Neuronal stem cell (in vitro differentiated cells): ENCODE measurements at places on chromosomes 11 and 22.
A peak's percentile ranks its signal among the peaks of the same experiment; 100 is the strongest.

DNA sequence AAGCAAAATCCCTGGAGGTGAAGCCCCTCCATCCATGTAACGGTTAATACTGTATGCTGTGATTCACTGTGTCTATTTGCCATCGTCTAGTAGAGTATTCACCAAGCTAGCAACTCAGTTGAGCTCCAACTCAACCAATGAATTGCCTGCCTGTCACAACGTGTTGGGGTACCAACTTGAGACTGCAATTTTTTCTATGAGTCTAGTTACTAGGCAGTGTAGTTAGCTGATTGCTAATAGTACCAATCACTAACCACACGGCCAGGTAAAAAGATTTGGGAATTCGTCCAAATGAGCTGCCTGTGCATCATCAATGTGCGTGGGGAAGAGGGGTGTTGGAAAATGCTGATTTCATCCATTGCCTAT is 1.0 kb upstream of the BTG4 start:
- no peak for DNase-seq

GRCh38 chr11:44311339-44312261 is 1.7 kb upstream of the ALX4 start:
- DNase-seq: no peak

DNA sequence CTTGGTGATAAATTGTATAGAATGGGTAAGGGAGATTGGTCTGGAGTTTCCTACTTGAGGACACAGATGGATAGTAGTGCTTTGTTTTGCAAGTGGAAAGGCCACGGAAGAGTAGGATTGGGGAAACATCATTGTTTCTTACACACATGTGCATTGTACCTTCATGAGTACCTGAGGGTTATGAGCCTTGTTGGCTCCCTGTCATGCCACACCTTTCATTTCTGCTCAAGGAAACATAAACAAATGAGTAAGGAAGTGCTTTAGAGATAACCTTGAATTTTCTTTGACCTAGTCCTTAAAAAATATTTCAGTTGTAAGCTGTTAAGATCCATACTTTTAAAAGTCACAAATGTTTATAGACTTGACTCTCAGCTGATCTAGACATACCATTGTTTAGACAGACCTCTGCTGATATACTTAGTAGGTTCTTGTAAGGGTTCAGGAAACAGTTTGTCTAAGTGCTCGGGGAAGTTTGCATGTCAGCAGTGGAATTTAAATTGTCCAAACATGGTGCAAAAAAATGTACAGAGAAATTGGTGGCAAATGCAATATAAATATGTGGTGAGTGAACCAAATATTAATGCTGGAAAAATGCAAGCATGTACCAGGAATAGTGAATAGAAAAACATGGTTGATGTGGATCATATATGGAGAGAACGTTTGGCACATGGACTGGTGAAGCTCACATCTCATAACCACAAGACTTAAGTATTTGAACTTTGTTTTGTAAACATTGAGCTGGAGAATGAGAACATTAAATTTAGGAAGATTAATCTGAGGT is 40.9 kb downstream of the GAS2 start:
- DNase-seq: no peak

DNA sequence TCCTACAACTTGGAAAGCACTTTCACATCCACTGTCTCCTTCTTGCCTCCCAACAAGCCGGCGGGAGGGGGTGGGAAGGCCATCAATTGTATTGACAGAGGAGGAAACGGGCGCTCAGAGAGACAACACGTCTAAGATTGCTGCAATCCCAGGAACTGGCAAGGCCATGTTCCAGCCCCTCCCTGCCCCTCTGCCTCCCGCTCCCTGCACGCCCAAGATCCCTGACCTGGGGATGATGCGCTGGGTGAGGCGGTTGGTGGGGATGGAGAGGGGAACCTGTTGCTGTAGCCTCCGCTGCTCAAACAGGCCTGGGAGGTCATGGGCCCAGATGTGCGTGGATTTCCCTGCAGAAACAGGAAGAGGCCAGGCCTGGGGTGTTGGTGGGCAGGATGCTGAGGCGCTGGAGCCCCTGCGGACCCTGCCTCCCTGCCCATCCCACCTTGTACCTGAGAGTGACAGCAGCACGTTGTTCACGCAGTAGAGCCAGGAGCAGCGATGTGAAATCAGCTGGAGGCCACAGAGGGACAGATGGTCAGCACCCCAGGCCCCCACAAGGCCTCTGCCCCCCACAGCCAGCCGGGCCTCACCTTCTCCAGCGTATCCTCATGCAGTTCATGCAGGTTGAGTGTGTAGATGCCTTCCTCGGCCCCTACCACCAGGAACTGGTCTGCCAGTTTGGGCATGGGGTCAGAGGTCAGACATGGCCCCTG is 6.8 kb downstream of the MAP4K2 start:
- DNase-seq: no peak

DNA sequence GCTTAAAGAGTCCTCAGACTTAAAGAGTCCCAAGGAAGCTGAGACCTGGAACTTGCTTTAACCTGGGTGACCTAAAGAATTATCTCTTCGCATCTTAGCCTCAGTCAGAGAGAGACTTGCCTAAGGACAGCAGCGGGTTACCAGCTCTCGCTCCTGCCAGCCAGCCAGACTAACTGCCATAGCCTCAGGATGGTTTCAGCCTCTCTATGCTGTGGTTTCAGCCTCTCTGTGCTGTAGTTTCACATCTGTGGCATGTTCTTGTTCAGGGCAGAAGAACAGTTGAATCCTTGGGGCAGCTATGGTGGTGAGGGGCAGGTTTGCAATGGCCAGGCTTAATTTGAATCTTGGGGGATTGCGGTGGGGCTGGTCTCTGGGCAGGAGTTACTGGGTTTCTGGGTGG is 2.3 kb downstream of the FRMD8 start:
- no peak for DNase-seq

DNA sequence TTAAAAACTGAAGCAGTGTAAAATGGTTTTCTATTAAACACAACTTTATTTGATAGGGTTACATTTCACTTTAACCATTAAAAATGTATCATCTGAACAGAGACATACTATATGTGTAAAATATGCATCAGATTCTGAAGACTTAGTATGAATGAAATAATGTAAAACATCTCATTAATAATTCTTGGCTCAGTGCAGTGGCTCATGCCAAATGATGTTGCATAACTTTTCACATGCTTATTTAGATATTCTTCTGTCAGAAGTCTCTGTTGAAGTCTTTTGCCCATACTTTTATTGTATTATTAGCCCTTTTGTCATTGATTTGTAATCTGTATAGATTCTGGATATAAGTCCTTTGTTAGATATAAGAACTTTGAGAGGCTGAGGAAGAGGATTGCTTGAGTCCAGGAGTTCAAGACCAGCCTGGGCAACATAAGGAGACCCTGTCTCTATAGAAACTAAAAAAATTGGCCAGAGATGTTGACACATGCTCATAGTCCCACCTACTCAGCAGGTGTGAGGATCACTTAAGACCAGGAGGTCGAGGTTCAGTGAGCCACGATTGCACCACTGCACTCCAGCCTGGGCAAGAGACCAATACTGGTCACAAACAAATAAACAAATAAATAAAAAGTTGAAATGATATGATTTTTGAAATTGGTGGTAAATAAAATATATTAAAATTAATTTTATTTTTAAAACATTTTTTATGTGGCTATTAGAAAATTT is 73.8 kb upstream of the PARVA start:
- DNase-seq: no peak

DNA sequence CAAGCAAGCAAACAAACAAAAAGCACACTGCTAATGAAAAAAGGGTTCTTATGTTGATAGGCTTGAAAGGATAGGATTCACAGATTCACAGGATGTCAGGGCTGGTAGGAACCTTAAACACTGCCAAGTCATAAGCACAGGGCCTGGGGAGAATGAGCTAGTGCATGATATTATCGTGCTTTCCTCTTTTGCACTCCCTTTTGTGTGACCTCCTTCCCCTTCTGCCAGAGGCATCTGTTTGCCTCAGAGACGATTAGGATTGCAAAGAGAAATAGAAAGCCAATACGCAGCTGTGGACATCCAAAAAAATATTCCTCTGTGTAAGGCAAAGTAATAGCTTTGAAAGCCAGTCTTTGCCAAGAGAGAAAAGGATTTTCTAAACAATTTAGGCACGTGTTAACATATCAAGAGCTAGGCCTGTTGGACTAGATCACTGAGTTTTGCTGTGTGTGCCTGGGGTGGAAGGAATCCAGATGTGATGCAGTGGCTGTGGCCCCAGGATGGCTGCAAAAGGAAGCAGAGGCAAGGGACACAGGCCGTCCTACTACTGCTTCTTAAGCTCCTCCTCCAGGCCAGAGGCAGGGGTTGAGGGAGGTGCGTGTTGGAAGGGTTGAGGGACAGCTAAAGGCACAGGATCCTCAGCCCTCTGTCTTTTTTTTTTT is 30.6 kb downstream of the MCHR1 start:
- DNase-seq: no peak

GRCh38 chr11:82009133-82009532 is 724.5 kb downstream of the FAM181B start:
- no peak for DNase-seq

DNA sequence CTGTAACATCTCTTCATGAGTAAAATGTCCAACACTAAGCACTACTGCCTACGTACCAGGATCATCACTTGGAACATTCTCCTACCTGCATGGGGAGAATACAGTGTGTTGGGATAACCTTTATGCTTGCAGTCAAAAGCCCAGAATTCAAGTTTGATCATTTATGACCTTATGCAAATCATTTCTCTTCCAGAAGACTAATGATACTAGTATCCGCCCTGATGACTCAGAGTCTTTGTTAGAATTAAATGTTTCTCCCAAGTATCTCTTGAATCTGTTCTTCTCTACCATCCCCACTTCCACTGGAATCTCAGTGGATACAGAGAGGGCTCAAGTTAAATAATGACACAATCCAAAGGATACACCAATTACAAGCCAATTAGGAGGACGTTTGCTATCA is 12.4 kb downstream of the MAJIN start:
- DNase-seq: no peak

GRCh38 chr11:125953401-125953935 is 7.6 kb downstream of the VSIG10L2 start:
- no peak for DNase-seq

- DNase-seq: peak; percentile 56
Measured at GRCh38 chr22:43110444-43110926, at the start of gene BIK. BIK (plus strand) TSS chr22:43110750; CDS start chr22:43124023, 13,273 bp downstream.

DNA sequence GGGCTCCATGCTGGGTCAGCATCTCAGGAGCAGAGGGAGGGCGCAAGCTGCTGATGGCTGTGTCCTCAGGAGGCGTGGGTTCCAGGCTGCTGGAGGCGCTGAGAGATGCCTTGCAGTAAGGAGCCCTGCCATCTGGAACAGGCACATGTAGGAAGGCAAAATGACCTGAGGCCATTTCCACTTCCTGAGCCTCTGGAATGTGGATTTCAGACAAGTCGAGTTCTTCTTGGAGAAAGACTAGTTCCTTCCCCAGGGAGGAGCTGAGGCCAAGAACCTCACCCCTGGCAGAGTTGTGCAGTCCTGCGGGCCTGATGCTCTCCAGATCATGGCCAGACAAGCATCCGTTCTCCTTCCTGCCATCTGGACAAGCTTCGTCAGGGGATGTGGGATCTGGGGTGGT is 19.3 kb downstream of the HPS4 start:
- no peak for DNase-seq

GRCh38 chr11:108959105-108959761 is 294.4 kb downstream of the DDX10 start:
- DNase-seq: no peak

DNA sequence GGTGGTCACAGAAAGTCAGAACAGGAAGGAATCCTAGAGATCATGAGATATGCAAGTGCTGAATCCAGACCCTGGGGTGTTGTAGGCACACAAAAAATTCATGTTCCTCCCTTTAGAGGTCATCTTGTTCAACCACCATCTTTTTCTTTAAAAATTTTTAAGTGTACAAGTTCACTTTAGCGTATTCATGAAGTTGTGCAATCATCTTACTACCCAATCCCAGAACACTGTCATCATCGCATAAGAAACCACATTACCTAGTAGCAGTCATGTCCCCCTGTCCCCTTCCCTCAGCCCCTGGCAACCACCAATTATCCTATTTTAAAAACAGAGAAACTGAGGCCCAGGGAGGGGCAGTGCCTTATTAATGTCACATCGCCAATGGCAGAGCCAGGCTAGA is 20.3 kb upstream of the WNT11 start:
- DNase-seq: no peak

DNA sequence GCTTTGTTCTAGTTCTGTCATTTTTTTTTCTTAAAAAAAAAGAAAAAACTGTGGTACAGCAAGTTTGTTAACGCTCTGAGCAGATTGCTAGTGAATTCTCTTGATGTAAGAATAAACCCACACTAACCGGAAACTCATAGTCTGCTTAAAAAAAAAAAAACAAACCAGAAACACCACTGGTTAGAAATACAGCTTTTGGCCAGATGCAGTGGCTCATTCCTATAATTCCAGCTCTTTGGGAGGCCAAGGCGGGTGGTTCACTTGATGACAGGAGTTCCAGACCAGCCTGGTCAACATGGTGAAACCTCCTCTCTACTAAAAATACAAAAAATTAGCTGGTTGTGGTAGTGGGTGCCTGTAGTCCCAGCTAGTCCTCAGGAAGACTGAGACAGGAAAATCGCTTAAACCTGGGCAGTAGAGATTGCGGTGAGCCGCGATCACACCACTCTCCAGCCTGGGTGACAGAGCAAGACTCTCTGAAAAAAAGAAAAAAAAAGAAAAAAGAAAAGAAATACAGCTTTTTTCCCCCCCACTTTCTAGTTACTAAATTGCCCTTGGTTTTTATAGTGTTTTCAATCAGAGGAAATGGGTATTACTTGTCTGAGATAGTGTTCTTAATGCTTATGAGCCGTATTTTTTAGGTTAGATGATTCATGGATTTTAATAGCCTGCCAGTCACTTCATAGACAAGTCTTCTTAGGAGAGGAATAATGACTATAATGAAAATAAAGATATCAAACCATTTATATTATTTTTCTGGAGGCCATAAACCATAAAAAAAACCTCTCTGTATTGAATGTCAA is 222.8 kb downstream of the DDX10 start:
- no peak for DNase-seq

DNA sequence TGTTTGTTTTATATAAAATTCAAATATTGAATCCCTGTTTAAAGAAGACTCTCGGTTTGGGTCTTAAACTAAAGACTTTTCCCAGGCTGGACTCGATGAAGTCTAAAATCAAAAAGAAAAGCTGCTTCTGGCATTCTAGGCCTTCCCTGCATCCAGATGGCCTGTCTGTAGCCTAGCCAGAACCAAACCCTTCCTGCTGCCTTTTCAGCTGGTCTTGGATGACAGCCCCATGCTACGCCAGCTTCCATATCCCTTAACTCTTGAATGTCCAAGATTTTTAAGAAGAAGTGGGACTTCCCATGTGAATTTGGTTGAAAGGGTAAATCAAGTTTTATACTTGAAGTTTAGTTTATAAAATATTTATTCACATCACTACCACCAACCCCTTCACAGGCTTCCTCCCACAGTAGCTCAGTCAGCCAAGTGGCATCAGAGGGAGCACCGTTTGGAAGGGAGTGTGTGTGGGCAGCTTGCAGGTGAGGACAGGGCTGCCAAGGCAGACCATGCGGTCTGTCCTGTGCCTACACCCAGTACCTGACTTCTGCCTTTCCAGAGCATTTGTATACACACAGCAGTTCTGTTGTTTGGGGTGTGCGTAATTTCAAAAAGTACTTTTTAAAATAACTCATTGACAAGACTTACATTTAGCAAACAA is 18.2 kb upstream of the PSMA1 start:
- DNase-seq: no peak

- peak; percentile 68 for DNase-seq
Measured at GRCh38 chr11:111870886-111871692, at the start of gene ALG9. ALG9 (minus strand) TSS chr11:111871581; CDS start chr11:111871482, 99 bp downstream.

- no peak for DNase-seq
Measured at GRCh38 chr11:3982431-3982830, 112.2 kb upstream of the RRM1 start.

- no peak for DNase-seq
Measured at GRCh38 chr11:12890476-12890875, 118.6 kb upstream of the RASSF10 start.

GRCh38 chr11:12397931-12398334 is 20.6 kb downstream of the PARVA start:
- no peak for DNase-seq
